Daoy (cell line): ENCODE measurements at places on chromosomes 4 and X. TPM values are rescaled to one million over a fixed set of nuclear protein-coding genes. Genes with fewer than 3 reads are reported as not detected.

DNA sequence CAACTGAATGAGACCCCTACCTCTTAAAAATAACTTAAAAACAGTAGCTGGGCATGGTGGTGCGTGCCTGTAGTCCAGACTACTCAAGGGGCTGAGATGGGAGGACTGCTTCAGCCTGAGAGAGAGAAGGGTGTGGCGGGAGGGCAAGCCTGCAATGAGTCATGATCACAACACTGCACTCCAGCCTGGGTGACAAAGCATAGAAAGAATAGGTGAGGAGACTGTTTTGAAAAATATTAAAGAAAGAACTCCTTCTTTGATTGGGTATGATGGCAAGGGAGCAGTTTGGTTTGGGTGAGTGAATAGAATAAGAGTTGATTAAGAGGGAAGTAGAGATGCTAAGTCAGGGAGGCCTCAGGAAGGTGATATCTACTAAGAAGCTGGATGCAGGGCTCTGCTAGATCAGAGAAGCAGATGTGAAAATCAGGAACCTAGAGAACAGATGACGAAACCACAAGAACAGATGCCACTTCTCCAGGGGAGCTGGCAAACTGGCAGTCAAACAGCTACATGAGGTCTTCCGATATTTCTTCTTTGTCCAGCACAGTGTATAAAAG, 318.6 kb downstream of the OPHN1 start:
- peak; percentile 37 for DNase-seq

GRCh38 chrX:3124031-3124430, 82.8 kb downstream of the ARSF start:
- DNase-seq: no peak

Gene CFP
- total RNA-seq: 0.74 TPM in 1 of 2 replicates, not detected in the other

- no peak for DNase-seq
Observed at GRCh38 chr4:6340446-6341015, 70.9 kb downstream of the WFS1 start.

DNA sequence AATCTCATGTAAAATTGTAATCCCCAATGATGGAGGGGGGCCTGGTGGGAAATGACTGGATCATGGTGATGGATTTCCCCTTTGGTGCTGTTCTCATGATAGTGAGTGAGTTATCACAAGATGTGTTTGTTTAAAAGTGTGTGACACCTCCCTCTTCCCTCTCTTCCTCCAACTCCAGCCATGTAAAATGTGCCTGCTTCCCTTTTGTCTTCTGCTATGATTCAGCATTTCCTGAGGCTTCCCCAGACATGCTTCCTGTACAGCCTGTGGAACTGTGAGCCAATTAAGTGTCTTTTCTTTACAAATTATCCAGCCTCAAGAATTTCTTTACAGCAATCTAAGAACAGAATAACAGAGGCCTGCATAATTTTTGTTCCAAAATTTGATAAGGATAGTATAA, 85.2 kb downstream of the ANAPC10 start:
- DNase-seq: peak; percentile 11

- DNase-seq: no peak
Observed at GRCh38 chrX:121823406-121823805, 776.0 kb downstream of the GLUD2 start.

- DNase-seq: no peak
Observed at GRCh38 chr4:99552872-99553271, 11.0 kb downstream of the TRMT10A start.

Gene C4orf51
- not detected in 2 replicates for total RNA-seq

- DNase-seq: no peak
Observed at GRCh38 chrX:40406330-40406859, 174.4 kb upstream of the ATP6AP2 start.

DNA sequence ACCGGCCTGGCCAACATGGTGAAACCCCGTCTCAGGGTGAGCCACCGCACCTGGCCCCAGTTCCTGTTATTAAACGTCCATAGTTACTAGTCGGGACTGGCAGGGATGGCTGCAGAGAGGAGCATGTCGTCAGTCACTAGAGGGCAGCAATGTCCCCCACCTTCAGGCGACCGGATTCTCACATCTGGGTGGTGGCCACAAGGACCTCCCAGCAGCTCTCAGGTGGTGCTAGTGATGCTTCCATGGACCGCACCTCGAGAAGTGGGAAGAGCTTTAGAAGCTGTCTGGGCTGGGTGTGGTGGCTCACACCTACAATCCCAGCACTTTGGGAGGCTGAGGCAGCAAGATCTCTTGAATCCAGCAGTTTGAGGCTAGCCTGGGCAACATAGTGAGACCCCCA, 13.3 kb upstream of the IL3RA start:
- peak; percentile 52 for DNase-seq

- DNase-seq: no peak
Observed at GRCh38 chr4:39657465-39657864, 18.8 kb upstream of the SMIM14 start.

DNA sequence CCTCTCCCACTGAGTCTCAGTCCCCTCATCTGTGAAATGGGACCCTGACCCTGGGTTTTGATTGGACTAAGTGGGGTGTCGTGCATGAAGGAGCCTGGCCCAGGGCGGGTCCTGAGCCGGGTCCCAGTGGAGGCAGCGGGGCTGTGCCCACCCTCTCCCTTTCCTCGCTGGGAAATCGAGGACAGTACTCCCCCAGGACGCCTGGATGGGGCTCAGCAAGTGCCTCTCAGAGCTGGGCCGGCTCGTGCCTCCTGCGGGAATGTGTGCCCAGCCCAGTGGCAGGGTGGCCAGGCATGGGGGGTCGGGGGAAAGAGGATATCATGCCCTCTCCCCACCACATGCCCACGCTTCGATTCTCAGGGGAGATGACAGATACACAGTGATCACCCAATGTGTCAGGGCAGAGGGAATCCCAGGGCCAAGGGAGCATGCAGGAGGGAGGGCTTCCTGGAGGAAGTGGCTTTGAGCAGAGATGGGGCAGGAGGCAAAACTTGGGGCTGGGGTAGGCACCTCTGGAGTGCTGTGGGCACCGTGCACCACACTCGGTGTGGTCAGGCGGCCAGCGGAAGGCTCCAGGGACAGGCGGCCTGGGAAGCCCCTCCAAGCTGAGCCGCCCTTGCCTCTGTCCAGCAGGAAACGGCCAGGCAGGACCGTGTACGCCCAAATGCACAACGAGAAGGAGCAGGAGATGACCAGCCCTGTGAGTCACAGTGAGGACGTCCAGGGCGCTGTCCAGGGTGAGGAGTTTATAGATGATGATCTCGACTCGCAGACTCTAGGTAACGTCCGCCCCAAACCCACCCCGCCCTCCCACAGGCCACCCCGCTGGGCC, 203.0 kb downstream of the AFAP1 start:
- DNase-seq: no peak

Gene XAGE1A
- 4.5 and 5.7 TPM in 2 replicates for total RNA-seq

Gene MANBA
- 8.2 and 13.4 TPM in 2 replicates for total RNA-seq

DNA sequence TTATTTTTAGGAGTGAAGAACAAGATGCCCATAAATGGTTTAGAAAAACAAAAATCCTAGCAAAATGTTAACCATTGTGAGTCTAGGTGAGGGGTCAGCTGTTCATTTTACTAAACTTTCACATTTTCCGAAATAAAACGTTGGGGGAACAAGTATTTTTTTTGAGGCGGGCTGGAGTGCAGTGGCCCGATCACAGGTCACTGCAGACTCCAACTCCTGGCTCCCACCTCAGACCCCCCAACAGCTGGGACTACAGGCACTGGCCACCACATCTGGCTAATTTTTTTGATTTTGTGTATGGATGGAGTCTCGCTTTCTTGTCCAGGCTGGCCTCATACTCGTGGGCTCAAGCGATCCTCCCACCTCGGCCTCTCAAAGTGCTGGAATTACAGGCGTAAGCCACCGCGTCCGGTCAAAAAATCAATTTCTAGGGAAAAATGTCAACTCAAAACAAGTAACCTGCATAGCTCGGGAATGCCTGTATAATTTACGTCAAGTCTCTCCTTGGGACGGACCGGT, 742 bp upstream of the TAF1 start:
- no peak for DNase-seq

Gene TCEAL2
- 9.1 and 16.8 TPM in 2 replicates for total RNA-seq

DNA sequence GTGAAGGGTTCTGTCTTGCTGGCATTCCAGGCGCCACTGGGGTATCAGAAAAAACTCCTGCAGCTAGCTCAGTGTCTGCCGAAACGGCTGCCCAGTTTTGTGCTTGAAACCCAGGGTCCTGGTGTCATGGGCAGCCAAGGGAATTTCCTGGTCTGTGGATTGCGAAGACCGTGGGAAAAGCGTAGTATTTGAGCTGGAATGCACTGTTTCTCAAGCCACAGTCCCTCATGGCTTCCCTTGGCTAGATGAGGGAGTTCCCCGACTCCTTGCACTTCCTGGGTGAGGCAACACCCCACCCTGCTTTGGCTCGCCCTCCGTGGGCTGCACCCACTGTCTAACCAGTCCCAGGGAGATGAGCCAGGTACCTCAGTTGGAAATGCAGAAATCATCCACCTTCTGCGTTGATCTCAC, 40.1 kb downstream of the NOP14 start:
- DNase-seq: no peak

- DNase-seq: no peak
Observed at GRCh38 chrX:20414066-20414465, 147.4 kb upstream of the RPS6KA3 start.

DNA sequence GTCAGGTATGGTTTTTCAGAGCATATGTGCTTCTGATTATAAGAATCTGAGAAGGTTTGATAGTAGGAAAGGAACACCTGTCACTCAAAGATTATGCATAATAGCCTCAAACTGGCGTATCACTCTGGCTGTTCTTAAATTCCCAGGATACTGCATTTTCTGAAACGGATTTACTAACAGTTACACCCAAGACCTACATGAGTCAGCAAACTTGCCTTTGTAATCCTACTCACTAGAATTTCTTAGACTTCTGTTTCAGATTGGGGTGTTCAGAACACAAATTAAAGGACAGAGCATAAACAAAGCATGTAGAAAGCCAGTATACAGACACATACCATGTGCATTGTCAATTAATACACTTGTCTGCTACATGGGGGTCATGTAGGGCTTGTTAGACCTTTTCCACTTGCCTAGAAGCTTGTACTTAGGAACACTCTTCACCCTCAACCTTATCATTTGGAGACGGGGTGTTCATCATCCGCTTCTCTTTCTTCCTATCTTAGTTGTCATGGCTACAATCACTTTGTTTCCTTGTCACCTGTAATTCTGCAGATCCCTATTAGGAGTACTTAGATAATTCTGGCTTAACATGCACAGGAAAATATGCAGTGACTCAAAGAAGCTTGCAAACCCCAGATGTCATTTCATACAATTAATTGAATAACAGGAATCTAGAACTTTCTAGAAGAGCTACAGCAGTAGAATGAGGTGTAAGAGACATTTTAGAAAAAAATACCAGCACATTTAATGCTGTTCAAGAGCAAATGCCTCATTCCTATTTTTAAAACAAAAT, 593.0 kb upstream of the TENM3 start:
- no peak for DNase-seq

GRCh38 chr4:119597377-119597776, 31.2 kb downstream of the PDE5A start:
- no peak for DNase-seq

Gene IQCM
- not detected in 2 replicates for total RNA-seq

DNA sequence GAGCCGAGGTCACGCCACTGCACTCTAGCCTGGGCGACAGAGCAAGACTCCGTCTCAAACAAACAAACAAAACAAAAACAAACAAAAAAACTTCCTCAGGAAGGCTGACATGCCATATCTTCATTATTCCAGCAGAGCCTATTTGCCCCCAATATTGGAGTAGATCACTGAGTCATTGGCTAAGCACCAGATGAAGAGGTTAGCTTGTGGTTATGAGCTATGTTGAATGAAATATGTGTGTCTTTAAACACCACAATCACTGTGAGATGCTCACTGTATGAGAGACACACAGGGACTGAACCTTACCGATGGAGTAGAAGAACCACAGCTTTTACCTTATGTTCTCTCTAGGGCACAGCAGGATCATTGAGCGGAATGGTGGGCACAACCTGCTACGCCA, 122.1 kb upstream of the EOLA2 start:
- no peak for DNase-seq

DNA sequence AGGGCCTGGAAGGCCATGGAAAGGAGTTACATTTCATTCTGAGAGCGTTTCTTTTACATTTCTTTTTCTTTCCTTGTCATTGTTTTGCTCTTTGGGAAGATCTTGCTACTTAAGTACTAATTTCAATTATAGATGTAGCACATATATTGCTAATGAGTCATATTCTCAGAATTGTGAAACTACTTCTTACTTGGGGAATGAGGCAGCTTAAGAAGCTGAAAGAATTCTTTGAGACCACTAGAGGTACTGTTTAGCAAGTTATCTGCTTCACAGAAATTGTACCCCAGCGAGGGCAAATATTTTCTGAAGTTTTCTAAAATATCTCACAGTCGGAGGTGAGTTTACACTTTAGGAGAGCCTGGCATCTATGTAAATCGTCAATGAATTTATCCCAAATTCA, 100.6 kb downstream of the AFF2 start:
- no peak for DNase-seq

Gene RASGEF1B
- 0.68 and 1.1 TPM in 2 replicates for total RNA-seq

DNA sequence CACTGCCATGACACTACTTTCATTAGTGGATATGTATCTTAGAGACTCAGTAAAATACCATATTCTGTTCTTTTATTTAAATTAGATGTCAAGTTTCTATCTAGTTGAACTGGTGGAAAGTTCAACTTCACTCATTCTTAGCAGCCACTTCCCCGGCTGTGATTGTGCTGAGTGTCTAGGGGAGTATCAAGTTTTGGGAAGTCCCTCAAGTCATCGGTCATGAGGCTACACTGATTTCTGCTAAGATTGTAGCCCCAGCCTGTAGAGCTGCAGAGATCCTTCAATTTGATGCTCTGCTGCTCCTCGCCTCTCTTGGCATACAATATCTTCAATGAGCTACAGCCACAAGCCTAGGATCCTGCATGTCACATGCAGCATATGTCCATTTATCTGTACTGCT, 53.9 kb downstream of the DMP1 start:
- DNase-seq: no peak

GRCh38 chr4:139246166-139246565, 33.9 kb downstream of the MGARP start:
- DNase-seq: no peak

DNA sequence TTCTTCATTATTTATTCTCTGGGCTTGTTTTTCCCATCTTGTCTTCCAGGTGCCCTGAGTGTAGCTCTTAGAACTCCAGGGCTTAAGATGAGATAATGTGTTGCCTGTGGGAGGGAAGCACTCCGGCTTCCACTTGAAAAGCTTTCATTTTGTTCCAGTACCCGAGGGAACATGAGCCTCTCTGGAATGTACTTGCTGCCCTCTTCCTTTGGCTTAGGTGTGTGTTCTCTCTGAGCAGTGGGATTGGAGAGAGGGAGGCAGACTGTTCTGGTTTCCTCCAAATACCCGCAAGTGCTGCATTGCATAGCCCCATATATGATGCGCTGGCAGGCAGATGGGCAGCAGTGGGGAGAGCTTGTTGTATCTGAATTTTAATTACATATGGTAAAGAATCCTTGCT, 861 bp upstream of the DTHD1 start:
- no peak for DNase-seq
